ENCODE measurements at places on chromosomes 13 and 19.
A peak's percentile ranks its signal among the peaks of the same experiment; 100 is the strongest.

DNA sequence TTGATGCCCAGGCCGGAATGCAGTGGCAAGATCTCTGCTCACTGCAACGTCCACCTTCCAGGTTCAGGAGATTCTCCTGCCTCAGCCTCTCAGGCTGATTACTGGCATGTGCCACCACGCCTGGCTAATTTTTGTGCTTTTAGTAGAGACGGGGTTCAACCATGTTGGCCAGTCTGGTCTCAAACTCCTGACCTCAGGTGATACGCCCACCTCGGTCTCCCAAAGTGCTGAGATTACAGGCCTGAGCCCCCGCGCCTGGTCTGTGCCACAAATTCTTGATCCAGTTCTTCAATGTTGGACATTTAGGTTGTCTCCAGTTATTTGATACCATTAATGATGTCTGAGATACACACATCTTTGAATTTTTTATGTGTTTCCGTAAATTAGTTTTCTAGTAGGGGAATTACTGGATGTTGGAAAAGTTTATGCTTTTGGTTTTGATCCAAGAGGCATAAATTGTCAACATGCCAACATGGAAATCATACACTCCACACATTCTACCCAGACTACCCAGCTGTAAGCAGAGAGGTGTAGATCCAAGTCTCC is 525 bp upstream of the COG3 start:
- DNase-seq = no peak

DNA sequence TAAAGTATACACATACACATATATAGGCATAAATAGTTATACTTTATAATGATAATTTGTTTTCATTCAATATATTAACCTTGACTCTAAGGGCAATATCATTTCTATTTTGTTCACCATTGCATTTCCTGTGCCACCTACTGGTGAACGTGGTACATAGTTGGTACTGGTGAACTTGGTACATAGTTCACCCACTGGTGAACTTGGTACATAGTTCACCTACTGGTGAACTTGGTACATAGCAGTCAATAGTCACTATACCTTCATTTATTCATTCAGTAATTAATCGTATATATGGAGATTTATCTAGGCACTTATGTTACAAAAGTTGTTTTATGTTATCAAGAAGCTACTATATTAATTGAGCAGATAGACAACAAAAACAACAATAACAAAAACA is 172.6 kb upstream of the ATXN8OS start:
- DNase-seq = peak; percentile 39

- no peak for DNase-seq
These were observed 83.5 kb downstream of the SACS start for GRCh38 chr13:23350009-23350408.

DNA sequence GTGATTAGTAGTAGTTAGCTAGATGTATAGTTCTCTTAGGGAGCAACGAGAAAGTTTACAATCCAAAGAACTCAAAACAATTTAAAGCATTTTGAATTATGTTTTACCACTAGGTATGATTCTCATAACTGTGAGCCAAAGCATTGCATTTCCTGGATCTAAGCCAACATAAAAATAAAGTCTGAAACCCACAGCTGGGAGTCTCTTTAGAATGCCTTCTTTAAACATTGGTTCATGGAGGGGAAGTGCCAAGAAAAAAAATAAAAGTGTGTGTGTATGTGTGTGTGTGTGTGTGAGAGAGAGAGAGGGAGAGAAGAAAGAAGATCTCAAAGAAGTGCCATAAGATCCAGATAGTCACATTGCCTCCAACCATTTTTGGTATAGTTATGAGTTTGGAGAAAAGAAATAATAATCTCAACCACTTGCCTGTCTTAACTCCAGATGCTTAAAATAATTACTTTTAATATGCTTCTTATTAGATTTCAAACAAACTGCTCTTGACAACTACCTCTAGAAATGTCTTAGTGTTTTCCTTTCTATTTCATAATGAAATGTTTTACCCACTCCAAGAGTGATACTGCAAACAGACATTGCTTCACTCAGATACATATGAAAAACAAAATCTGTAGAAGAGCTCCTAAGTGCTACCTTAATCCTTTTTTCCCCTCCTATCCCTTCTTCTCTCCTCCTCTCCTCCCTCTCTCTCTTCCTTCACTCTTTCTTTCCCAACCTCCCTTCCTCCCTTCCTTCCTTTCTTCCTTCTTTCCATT is 554.1 kb downstream of the KCTD12 start:
- no peak for DNase-seq

DNA sequence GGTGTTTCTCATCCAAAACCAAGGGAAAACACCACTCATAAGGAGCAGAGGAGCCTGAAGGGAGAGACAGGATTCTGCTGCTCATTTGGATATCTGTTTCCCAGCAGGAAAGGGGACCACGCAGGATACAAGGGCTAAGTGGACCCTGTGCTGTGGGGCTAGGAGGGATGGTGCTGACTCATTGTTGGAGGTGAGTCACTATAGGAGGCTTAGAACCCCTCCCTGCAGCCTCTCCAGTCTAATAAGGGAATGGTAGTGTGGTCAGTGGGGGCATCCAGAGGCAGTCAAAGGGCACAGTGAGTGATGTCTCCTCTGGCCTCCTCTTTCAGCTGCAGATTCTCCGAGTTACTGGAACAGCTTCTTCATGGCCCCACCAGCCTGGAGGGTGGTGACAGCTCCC is 442.3 kb downstream of the TUBA3C start:
- DNase-seq = no peak

DNA sequence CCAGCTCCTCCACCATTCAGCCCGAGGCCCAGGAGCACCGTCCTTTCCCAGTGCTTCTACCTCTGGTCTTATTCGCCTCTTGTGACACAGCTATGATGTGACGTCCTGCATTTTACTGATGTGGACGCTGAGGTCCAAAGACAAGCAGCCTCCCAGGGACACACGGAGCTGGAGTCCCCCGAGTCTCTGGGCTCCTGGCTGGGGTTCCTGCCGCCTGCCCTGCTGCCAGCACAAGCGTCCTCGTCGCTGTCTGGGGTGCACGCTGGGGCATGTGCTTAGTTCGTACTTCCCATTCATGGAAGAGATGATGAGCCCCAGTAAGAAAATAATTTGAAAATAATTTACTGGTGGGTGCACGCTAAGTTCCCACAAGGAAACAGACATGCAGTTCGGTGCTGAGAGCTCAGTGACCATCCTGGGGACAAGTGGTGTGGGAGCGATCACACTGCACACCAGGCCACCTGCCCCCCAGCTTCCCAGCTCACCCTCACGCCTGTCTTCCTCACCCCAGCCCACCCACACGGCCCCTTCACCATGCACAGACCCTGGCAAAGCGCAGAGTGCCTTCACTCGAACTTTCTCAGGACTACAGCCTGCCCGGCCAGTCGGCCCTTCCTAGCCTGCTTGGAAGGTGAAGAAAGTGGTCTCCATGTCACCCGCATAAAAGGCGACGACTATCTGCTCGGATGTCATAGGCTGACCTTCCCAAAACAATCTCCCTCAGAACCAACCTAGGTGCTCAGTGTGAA is 14.2 kb upstream of the CFAP97D2 start:
- no peak for DNase-seq

GRCh38 chr19:17623224-17623935 is 64.8 kb downstream of the UNC13A start:
- no peak for DNase-seq

GRCh38 chr13:45341799-45342500 is 967 bp upstream of the TPT1 start:
- peak; percentile 50 for DNase-seq

DNA sequence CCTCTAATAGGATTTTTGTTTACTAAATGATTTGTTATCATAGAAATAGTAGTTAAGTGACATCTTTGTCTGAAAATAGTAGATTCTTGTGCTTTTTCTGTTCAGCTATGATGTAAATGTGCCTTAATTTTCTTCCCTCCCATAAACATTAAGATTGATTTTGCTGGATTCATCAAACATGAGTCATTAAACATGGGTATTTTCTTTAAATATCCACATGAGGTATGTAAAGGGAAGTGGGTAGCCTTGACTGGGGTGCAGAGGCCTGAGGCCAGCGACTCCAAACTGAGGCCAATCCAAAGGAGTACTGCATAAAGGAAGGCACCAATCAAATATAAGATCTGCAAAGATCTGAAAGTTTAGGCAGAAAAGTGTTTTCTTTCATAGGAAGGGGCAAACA is 3.7 kb downstream of the ZNF136 start:
- DNase-seq = no peak

- DNase-seq = no peak
These were observed 149.8 kb upstream of the SLITRK1 start for GRCh38 chr13:84032116-84032515.

DNA sequence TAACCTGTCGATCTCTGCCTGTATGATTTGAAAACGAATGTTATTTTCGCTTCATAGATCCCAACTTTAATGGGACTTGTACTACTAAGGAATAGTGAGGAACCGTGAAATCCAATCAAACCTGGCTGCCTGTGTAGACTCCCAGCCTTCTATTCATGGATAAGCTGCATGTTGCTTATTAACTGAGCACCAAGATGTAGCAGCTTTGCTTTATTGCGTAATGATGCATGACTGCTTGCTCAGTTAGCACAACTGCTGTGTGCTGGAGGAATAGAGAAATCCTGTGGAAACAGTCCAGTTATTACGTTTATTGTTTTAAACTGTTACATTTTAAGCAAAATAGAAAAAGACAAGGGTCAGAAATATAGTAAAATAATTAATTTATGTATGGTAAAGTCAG is 108.2 kb downstream of the SHISA2 start:
- DNase-seq = no peak

All from PC-9 (cell line).